Activated naive CD8-positive, alpha-beta T cell treated with anti-CD3 and anti-CD28 coated beads, Interleukin-2, amount 50 U/mL, for 24 hours (primary cell): ENCODE measurements at places on chromosomes 12 and 14.

- peaks cover 4% of the 10 kb centered on the region for H3K4me1 ChIP-seq
- H3K27me3 ChIP-seq: peaks cover 3% of the 10 kb centered on the region
- no peaks in the 10 kb centered on the region for H3K36me3 ChIP-seq
- H3K27ac ChIP-seq: no peak overlapping the region
- no peak overlapping the region for H3K4me3 ChIP-seq
These were observed 62.0 kb downstream of the ST8SIA1 start for GRCh38 chr12:22272335-22273151.

- no peak overlapping the region for H3K4me3 ChIP-seq
- H3K36me3 ChIP-seq: no peaks in the 10 kb centered on the region
- H3K27me3 ChIP-seq: no peaks in the 10 kb centered on the region
- DNase-seq: no peak
- peaks cover 9% of the 10 kb centered on the region for H3K4me1 ChIP-seq
These were observed 38.2 kb upstream of the MAP1LC3B2 start for GRCh38 chr12:116520801-116521471.

DNA sequence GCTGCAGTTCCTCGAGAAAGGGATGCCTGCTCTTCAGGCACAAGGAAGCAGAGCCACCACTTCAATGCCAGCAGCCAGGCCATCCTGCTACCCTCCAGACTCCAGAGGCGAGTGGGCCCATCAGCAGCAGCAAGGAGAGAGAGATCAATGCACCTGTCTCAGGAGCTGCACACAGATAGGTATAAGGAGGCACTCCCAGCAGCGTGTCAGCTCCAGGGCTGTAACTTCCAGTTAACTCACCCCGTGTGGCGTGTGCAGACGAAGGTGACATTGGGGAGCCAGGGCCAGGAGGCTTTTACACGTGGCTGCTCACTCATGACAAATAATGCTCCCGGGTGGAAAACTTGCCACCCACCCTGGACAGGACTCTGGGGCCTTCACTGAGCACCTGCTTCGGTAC is 24.2 kb downstream of the GALNT16 start:
- H3K4me3 ChIP-seq: no peak overlapping the region
- H3K4me1 ChIP-seq: no peaks in the 10 kb centered on the region
- H3K27me3 ChIP-seq: no peaks in the 10 kb centered on the region

DNA sequence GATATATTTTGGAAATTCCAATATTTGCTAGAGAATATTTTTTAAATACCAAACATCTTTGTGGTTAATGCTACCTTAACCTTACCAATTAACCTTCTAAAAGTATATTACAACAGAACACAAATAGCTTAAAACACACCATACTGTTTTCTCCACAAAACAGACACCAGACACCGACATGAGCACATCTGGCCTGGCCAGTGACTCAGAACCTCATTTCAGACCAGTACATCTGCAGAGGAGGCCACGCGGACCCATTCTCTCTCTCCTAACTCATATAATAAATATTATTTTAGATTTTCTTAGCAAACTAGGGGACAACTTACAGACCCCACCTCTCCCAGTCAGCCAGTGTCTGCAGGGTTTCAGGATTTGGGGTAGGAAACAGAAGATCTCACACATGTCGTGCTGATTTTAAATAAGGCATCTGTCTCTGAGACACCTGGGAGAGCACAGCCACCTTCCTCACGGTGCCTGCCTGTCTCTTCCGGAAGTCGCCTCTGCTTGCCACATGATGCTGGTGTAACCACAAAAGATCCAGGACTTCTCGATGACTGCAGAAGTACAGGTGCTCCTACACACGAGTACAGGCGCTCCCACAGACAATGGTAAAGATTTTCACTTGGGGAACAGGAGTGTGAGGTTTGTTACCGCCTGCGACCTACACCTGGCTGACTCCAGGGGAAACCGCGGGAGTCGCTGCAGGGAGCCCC is 9.7 kb upstream of the ANKLE2 start:
- peak; percentile 27 for DNase-seq
- H3K4me3 ChIP-seq: no peak overlapping the region
- peak overlapping the region; percentile 60 for H3K27ac ChIP-seq
- peaks cover 40% of the 10 kb centered on the region for H3K36me3 ChIP-seq
